ENCODE measurements at places on chromosomes 13 and 19.

DNA sequence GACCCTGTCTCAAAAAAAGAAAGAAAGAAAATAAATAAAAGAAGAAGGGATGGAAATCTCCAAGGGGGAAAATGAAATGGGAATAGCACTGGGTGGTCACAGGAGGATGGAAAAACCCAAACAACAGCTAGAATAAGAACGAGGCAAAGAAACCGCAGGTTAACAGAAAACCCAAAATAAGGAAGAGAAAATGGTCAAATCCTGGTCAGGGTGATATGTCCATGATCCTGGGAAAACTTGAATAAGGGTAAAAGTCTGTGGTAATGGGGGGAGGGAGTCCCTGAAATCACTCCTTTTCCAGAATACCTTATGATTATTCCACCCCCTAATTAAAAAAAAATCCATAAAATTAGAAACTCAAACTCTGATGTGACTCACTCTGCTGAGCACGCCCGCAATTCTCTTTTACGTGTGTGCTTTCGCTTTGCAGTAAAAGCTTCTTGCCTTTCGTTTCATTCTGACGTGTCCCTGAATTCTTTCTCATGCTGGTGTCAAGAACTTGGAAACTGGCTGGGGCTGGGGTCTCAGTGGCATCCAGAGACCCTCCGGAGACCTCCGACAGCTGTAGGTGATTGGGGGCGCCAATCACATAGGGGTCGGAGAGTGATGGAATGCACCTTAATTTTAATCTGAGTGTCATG lies 4.3 kb upstream of the NAXD start:
- no peak for DNase-seq

- DNase-seq: no peak
Measured at GRCh38 chr13:54999399-54999907, 1970.8 kb downstream of the OLFM4 start.

DNA sequence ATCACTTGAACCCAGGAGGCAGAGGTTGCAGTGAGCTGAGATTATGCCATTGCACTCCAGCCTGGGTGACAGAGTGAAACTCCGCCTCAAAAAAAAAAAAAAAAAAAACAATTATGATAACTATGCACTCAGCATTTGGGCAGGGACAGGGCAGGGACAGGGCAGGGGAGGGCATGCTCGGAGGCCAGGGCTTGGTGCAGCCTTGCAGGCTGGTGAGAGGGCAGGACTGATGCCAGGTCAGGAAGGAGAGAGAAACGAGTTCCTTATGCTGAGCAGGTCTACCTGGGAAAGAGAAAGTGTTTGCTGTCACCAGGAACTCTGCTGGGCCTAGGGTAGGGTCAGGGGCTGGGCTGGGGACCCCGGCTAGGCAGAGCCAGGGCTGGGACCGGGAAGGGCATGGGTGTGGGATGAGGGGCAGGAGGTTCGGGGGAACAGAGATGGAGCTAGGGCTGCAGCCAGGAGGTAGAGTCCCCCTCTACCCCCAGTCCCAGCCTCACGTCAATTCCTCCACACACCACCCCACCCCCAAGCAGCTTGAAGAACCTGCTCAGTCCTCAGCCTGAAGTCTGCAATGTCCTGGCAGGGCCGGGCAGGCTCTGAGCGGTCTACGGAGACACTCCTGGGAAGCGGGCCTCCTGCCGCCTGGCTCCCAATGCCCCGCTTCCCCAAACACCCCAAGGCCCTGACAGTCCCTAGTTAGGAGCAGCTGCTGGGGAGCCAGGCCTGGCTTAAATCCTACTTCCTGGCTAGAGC lies 2.8 kb downstream of the FXYD3 start:
- no peak for DNase-seq

- peak; percentile 52 for DNase-seq
Measured at GRCh38 chr19:2186071-2186846, 22.5 kb downstream of the DOT1L start.

DNA sequence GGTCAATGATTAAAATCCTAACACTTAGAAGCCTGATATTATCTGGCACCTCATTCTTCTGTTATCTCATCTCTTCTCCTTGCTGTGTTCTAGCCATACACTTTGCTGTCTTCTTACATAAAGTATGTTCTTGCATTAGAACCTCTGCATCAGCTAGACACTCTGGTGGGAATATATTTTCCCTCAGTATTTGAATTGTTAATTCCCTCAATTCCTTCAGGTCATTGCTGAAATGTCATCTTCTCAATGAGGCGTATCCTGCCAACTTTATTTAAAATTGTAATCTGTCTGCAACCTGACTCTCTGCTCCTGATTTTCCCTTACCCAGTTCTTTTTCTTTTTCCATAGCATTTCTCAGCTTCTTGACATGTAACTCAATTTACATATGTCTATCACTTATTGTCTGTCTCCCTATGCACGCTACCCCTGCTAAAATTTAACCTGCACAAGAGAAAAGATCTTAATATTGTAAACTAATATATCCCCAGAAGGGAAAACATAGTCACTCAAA lies 138.2 kb downstream of the UGGT2 start:
- DNase-seq: no peak

DNA sequence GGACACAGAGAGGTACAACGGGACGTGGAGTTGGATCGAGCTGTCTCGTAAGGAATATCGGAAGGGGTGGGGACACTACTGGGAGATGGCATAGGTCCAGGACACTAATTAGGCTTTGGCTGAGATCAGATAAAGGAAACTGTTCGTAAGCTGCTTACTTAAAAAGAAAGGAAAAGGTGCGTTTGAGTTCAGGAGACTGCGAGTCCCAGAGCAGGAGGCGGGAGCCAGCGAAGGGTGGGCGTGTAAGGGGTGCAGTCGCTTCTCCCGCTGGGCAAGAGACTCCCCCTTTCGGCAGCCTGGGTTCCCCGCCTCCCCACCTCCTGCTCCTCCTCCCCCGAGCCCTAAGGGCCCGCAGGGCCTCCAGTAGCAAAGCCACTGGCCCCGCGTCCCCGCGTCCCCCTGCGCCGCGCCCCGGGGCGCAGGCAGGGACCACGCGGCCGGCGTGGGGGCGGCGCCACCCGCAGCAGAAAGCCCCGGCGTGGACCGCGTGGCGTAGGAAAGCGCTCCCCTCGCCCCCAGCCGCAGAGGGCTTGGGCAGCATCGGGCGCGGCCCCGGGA lies 547 bp downstream of the ABCC4 start:
- DNase-seq: peak; percentile 56

DNA sequence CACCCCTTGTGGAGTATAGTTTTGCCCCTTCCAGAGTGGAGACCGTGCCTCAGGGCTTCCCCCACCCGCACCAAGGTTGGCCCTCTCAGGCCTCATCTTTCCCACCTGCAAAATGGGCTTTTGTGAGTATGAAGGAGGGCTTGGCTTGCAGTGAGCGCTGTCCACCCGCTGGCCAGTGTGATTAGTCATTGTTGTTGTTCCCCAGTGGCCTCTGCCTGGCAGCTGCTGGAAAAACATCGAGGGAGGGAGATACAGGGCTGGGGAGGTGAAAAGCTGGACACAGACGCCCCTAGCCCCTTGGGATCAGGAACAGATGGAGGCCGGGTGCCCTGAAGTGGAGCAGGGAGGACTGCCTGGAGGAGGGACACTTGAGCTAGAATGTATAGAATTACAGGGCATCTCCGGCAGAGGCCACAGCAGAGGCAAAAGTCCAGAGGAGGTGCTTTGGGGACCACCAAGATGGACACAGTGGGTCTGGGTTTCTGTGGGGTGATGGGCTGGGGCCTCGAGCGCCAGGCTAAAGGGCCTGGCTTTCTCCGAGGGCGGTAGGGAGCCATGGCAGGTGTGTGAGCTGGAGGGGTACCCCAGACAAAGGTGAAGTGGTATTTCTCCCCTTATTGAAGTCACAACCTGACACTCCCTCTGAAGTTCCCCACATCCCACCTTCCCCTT lies 3.9 kb upstream of the IL12RB1 start:
- DNase-seq: peak; percentile 39

DNA sequence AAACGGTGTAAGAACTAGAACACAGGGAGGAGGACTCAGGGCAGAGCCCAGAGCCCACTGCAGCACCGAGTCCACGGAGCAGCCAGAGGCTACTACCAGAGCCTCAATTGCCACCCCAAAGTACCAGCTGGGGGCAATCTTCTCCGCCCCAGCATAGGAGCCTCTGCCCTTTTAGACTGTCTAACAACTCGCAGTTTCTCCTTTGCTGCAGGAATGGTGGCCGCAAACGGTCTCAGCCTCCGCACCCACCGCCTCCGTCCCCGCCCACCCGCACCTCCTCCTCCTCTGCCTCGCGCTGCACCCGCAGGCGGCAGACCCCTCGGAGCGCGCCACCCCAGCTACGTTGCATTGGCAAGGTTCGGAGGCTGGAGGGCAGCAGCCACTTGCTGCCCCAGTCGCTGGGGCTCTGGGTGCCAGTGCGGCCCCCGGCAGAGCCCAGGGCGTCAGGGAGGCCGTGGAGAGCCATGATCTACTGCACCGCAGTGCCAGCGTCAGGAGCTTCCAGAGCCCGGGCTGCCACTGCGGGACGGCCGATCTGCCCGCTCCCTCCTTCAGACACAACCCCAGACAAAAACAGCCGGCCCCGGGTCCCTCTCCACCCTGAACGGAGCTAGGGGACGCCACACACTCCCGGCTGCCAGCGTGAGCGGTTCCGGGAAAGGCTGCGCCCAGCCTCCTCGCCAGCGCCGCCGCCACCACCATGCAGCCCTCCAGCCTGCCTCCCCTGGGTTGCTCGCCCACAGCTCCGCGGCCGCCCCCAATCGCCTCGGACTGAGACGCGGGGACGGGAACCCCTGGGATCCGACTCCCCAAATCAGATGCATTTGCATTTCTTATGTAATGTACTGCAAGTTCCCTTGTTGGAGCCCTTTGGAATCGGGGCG lies 1.8 kb downstream of the FGF14 start:
- no peak for DNase-seq

DNA sequence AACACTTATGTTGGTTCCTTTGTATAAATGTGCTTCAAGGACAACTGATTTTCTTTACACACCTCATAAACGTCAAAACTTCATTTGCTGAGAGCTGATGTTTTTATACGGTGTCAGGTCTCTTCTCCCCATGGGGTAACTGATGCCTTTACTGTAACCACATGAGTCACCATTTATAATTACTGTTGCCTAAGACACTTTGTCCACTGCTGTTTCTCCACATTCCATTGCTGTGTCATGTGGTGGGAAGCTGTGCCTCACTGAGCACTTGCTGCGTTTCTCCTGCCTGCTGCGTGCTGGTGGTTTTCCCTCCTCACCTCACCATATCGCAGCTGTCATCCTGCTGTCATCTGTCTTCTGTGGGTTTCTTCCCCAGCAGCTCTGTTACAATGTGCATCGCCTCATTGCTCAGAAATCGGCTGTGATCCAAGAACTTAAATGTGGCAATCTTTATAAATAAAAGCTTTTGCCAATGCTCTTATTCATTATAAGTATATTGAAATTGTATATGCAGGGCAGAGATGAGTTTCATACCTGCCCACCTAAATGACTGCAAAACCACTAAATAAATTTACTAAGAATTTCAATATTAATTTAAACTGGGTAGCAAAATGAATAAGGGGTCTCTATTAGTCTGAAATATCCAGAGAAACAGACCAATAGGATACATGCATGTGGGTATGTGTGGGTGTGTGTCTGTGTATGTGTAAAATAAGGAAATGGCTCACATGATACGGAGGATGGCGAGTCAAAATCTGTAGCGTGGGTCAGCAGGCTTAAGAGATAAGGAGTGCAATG lies 547.0 kb upstream of the SLITRK5 start:
- DNase-seq: no peak

DNA sequence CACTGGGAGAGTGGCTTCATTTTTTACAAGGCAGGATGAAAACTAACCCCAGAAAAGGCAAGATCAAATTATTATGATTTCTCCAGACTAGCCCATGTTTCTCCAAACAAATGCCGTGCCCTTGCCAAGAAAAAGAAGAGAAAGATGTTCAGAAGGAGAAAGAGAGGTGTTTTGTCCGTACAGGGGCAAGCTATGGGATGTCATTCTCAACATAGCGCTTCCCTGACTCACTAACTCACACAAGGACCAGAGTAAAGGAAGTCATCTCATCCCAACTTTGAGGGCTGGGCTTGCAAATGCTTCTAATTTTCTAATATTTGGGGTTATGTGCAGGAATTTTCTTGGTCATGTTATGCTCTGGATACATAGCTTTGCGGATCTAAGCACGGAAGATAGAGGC lies 224.2 kb upstream of the MAB21L1 start:
- no peak for DNase-seq

- no peak for DNase-seq
Measured at GRCh38 chr13:67001363-67001762, 228.8 kb downstream of the PCDH9 start.

DNA sequence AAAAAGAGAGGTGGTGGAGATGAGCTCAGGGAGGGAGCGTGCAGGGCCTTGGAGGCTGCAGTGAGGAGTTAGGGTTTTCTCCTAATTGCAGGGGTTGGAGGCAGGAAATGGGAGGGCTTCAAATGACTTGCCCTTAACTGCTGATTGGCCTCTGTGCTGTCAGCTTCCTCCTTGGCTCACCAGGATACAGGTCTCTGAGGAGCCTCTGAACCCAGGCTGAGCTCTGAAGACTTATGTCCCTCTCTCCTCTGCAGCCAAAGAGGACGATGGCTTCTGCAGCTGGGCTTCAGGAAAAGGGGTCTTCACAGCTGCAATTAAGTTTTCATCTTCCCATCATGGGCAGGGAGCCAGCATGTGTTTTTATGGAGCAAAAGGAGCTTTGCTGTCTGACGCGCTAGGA lies 6.7 kb upstream of the RANBP3 start:
- DNase-seq: no peak

GRCh38 chr19:51599084-51599483 lies 28.0 kb downstream of the ZNF175 start:
- DNase-seq: no peak

GRCh38 chr19:29676586-29676985 lies 11.3 kb downstream of the PLEKHF1 start:
- DNase-seq: no peak

- DNase-seq: peak; percentile 32
Measured at GRCh38 chr19:18496167-18496979, 25.5 kb downstream of the ELL start.

GRCh38 chr13:112475889-112476288 lies 99.7 kb downstream of the SPACA7 start:
- no peak for DNase-seq

GRCh38 chr13:109331011-109331433 lies 455.4 kb downstream of the IRS2 start:
- DNase-seq: no peak

DNA sequence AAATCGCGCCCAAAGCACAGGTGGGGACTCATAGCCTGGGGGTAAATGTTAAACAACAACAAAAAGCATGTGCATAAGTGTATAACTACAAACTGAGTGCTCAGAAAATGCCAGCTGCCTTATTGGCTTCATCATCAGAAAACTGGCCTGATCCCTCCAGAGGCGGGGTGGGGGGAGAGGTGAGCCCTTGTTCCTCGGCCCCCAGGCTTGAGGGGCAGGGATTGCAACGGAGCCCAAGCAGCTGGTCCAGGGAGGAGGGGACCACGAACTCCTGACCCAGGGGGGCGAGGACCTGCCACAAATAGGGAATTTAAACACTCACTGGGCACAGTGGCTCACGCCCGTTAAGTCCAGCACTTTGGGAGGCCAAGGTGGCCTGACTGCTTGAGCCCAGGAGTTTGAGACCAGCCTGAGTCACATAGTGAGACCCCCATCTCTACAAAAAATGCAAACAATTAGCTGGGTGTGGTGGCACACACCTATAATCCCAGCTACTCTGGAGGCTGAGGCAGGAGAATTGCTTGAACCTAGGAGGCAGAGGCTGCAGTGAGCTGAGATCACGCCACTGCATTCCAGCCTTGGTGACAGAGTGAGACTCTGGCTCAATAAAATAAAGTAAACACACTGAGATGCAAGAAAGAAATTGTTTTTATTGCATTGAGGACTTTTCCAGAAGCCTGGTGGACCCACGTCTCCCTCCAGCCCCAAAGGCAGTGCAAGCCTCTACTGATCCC lies 8.7 kb downstream of the SIRT6 start:
- DNase-seq: no peak

All from dermis blood vessel endothelial cell (primary cell).